Testis (tissue), 5 donors: ENCODE measurements at places on chromosomes 3 and 15. TPM values are rescaled to one million over a fixed set of nuclear protein-coding genes. Genes with fewer than 3 reads are reported as not detected.

GRCh38 chr3:94070341-94070911 is 7.6 kb downstream of the NSUN3 start:
- DNase-seq, result no peak
- no peaks in the 10 kb centered on the region for H3K36me3 ChIP-seq
- H3K4me1 ChIP-seq, result no peaks in the 10 kb centered on the region
- no peaks in the 10 kb centered on the region for H3K27me3 ChIP-seq
- H3K4me3 ChIP-seq, result no peak overlapping the region

KLF15 gene
- 8.5 TPM for polyA plus RNA-seq

TM4SF1 gene
- polyA plus RNA-seq, result 62.7 TPM

- no peak overlapping the region for H3K4me3 ChIP-seq
- DNase-seq, result no peak
- H3K27me3 ChIP-seq, result no peaks in the 10 kb centered on the region
- H3K4me1 ChIP-seq, result no peaks in the 10 kb centered on the region
- H3K27ac ChIP-seq, result no peak overlapping the region
- H3K36me3 ChIP-seq, result no peaks in the 10 kb centered on the region
These were observed 1043.5 kb upstream of the ALCAM start for GRCh38 chr3:104323226-104323625.

AGBL1 gene
- polyA plus RNA-seq, result 0.70 TPM

DNA sequence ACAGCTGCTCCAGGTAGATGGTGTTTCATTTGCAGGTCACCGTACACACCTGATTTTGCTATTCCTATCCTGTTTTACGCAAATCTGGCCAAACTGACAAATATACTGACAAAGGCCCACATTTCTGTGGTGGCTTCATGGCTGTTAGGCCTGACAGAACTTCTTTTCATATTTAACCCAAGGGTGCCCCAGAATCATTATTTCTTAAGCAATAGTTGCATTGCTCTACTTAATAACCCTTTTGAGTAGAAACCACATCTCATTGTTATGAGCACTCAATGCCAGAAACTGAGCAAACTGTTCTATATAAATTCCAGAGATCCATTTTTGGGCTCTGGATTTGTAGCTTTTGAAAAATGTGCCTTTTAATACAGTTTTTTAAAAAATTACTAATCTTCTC is 19.4 kb downstream of the ASTE1 start:
- H3K4me3 ChIP-seq, result no peak overlapping the region
- no peaks in the 10 kb centered on the region for H3K4me1 ChIP-seq
- no peak overlapping the region for H3K27ac ChIP-seq

- no peak overlapping the region for H3K27ac ChIP-seq
- no peaks in the 10 kb centered on the region for H3K4me1 ChIP-seq
- no peaks in the 10 kb centered on the region for H3K36me3 ChIP-seq
- DNase-seq, result no peak
- no peak overlapping the region for H3K4me3 ChIP-seq
These were observed 339.3 kb downstream of the NSUN3 start for GRCh38 chr3:94402126-94402525.

- no peak for DNase-seq
- H3K4me1 ChIP-seq, result no peaks in the 10 kb centered on the region
- no peaks in the 10 kb centered on the region for H3K27me3 ChIP-seq
These were observed 57.6 kb upstream of the BCL6 start for GRCh38 chr3:187802928-187803259.

- no peak overlapping the region for H3K27ac ChIP-seq
- no peak overlapping the region for H3K4me3 ChIP-seq
- no peak for DNase-seq
- no peaks in the 10 kb centered on the region for H3K4me1 ChIP-seq
- no peaks in the 10 kb centered on the region for H3K36me3 ChIP-seq
These were observed 228.2 kb upstream of the TRIM42 start for GRCh38 chr3:140449413-140450256.

FAM81A gene
- polyA plus RNA-seq, result 4.4 TPM

GRCh38 chr3:136817448-136817847 is 1.5 kb upstream of the SLC35G2 start:
- no peak overlapping the region for H3K27ac ChIP-seq
- H3K27me3 ChIP-seq, result no peaks in the 10 kb centered on the region
- H3K36me3 ChIP-seq, result no peaks in the 10 kb centered on the region
- H3K4me1 ChIP-seq, result peaks cover 4% of the 10 kb centered on the region
- DNase-seq, result no peak

DNA sequence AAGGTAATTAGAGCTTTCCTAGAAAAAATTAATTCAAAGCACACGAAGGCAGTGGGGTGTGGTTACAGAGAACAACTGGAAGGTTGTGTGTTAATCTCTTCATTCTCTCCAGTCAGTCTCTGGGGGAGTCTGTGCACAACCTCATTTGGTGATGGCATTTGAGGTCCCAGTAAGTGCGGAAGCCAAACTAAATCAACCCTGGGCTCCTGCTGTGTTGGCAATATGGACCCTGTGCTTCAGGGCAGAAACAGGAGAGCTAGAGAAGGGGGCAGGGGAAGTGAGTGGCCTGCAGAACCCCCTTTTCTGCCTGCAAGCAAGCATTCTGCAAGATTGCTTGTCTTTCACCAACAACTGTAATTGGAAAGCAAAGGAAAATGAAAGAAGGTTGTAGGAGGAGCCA is 195.9 kb upstream of the ST8SIA2 start:
- H3K4me3 ChIP-seq, result no peak overlapping the region
- no peak overlapping the region for H3K27ac ChIP-seq
- no peak for DNase-seq
- H3K4me1 ChIP-seq, result no peaks in the 10 kb centered on the region

GRCh38 chr15:90294601-90295269 is 29.3 kb downstream of the NGRN start:
- no peaks in the 10 kb centered on the region for H3K36me3 ChIP-seq
- H3K27ac ChIP-seq, result no peak overlapping the region
- H3K27me3 ChIP-seq, result no peaks in the 10 kb centered on the region
- no peak for DNase-seq
- H3K4me1 ChIP-seq, result no peaks in the 10 kb centered on the region

- H3K36me3 ChIP-seq, result no peaks in the 10 kb centered on the region
- H3K27ac ChIP-seq, result no peak overlapping the region
- no peaks in the 10 kb centered on the region for H3K27me3 ChIP-seq
- no peaks in the 10 kb centered on the region for H3K4me1 ChIP-seq
These were observed 85.1 kb upstream of the TRA2B start for GRCh38 chr3:186022931-186023330.

GRCh38 chr3:169348929-169349621 is 314.4 kb downstream of the MECOM start:
- DNase-seq, result no peak
- H3K4me3 ChIP-seq, result no peak overlapping the region
- no peaks in the 10 kb centered on the region for H3K36me3 ChIP-seq
- H3K4me1 ChIP-seq, result no peaks in the 10 kb centered on the region
- H3K27ac ChIP-seq, result no peak overlapping the region
- no peaks in the 10 kb centered on the region for H3K27me3 ChIP-seq

- no peak for DNase-seq
- H3K36me3 ChIP-seq, result no peaks in the 10 kb centered on the region
- no peak overlapping the region for H3K27ac ChIP-seq
- no peak overlapping the region for H3K4me3 ChIP-seq
- H3K27me3 ChIP-seq, result no peaks in the 10 kb centered on the region
These were observed 82.6 kb upstream of the ARHGEF3 start for GRCh38 chr3:56884387-56884786.

DNA sequence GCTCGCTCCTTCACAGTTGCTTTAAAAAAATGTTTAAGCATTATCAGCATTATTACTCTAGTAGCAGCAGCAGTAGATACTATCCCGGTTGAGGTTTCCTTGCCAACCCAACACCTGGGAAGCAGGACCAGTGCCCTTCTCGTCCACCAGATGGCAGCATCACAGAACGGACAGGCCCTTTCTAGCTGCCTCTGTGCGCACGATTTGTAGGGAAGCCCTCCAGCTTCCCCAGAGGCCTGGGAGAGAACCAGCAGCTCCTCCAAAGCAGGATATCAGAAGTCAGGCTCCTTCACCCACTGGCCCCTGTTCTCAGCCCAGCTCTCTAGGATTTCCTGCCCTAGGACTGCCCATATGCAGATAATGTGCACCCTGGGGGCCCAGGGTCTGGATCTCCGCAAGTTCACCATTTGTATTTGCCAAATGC is 16.8 kb upstream of the ESYT3 start:
- H3K4me3 ChIP-seq, result no peak overlapping the region
- no peaks in the 10 kb centered on the region for H3K4me1 ChIP-seq
- DNase-seq, result peak; percentile 85
- no peaks in the 10 kb centered on the region for H3K36me3 ChIP-seq

NAA80 gene
- 72.4 TPM for polyA plus RNA-seq

DNA sequence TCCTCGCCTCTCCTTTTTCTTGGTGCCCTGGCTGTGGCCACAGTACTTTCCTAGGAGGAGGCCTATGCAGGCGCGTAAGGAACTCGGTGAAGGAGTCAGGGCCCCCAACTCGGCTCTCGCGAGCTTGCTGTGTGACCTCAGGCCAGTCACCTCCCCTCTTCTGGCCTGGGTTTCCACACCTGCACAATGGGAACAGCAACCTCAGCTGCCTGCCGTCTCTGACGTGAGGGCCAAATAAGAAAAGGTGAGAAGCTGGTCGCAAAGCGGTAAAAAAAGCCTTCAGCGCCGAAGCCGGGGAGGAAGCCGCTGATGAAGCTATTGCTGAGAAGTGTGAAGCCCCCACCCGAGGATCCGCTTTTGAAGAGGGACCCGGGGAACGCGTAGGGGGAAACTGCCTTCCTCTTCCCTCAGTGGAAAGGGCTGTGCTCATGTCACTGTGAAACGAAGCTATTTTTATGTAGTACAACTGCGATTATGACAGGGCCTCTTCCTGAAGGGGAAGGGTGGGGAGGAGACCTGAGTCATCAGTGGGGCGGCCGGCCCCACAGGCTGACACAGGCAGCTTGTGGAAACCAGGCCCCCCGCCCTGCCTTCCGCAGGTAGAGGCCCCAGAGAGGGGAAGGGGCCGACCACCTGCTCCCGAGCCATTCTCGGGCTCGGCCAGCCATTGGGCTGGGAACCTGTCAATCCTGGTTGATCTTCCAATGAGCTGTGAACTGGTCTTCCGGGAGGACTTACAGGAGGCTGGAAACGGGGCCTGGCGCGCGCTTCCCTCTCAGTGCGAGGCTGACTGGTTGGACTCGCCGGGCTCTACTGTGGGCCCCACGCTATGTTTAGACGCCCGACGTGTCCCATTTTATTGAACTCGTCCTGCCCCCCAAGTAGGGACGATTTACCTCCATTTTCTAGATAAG is 18.0 kb upstream of the ANKDD1A start:
- H3K27ac ChIP-seq, result peak overlapping the region; percentile 85
- no peaks in the 10 kb centered on the region for H3K36me3 ChIP-seq
- peaks cover 63% of the 10 kb centered on the region for H3K4me1 ChIP-seq

GRCh38 chr3:62371720-62372591 is 1.4 kb downstream of the FEZF2 start:
- no peaks in the 10 kb centered on the region for H3K27me3 ChIP-seq
- H3K4me3 ChIP-seq, result no peak overlapping the region
- H3K36me3 ChIP-seq, result no peaks in the 10 kb centered on the region
- H3K4me1 ChIP-seq, result peaks cover 25% of the 10 kb centered on the region
- DNase-seq, result no peak
- no peak overlapping the region for H3K27ac ChIP-seq

- H3K36me3 ChIP-seq, result no peaks in the 10 kb centered on the region
- peak within 1 kb of the TSS; percentile 90 for H3K4me3 ChIP-seq
- H3K27me3 ChIP-seq, result no peaks in the 10 kb centered on the region
These were observed at the start of gene B4GALT4 for GRCh38 chr3:119240591-119241434. B4GALT4 (minus strand) TSS chr3:119240878; CDS start chr3:119230099, 10,779 bp downstream.

NME9 gene
- 11.5 TPM for polyA plus RNA-seq

BOC gene
- polyA plus RNA-seq, result 28.4 TPM

DNA sequence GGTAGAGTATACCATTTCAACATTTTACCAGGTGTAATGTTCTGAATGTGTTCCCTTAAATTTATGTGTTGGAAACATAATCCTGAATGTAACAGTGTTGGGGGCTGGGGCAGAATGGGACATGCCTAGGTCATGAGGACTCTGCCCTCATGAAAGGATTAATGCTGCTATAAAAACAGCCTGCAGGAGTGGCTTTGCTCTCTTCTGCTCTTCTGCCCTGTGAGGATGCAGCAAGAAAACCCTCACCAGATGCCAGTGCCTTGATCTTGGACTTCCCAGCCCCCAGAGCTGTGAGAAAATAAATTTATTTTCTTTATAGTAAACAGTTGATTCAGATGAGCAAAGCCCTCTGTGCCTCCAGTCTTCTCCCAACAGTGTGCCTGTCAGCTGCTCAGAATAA is 326.0 kb upstream of the ONECUT1 start:
- H3K36me3 ChIP-seq, result no peaks in the 10 kb centered on the region
- H3K4me1 ChIP-seq, result no peaks in the 10 kb centered on the region
- no peak overlapping the region for H3K4me3 ChIP-seq

DNA sequence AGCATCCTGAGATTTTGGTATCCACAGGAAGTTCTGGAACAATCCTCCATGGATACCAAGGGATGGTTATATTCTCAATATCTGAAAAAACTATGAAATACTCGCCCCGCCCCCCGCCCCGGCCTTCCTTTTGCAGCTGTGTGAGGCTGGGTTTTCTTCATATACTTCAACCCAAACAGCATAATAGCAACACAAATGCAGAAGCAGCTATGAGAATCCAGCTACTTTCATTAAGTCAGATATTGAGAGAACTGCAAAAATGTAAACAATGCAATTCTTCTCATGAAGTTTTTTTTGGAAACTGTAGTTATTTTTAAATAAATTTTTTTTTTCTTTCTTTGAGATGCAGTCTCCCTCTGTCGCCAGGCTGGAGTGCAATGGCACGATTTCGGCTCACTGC is 10.9 kb upstream of the IDH2 start:
- no peak overlapping the region for H3K27ac ChIP-seq
- DNase-seq, result no peak
- H3K4me3 ChIP-seq, result no peak overlapping the region

GRCh38 chr3:9914559-9915253 is 2.2 kb upstream of the IL17RC start:
- peak overlapping the region; percentile 61 for H3K4me3 ChIP-seq
- H3K27me3 ChIP-seq, result no peaks in the 10 kb centered on the region
- H3K36me3 ChIP-seq, result no peaks in the 10 kb centered on the region
- DNase-seq, result no peak
- peaks cover 24% of the 10 kb centered on the region for H3K4me1 ChIP-seq

- no peak overlapping the region for H3K27ac ChIP-seq
- H3K4me1 ChIP-seq, result no peaks in the 10 kb centered on the region
- no peak overlapping the region for H3K4me3 ChIP-seq
- H3K27me3 ChIP-seq, result no peaks in the 10 kb centered on the region
- DNase-seq, result no peak
- H3K36me3 ChIP-seq, result no peaks in the 10 kb centered on the region
These were observed 167.0 kb downstream of the ATP10A start for GRCh38 chr15:25695875-25696760.

- H3K4me3 ChIP-seq, result no peak overlapping the region
- no peak for DNase-seq
- H3K36me3 ChIP-seq, result no peaks in the 10 kb centered on the region
- no peaks in the 10 kb centered on the region for H3K4me1 ChIP-seq
- H3K27me3 ChIP-seq, result no peaks in the 10 kb centered on the region
These were observed 532.8 kb downstream of the FOXP1 start for GRCh38 chr3:71050538-71051258.

FGF7 gene
- 1.6 TPM for polyA plus RNA-seq

NGRN gene
- polyA plus RNA-seq, result 82.9 TPM
